Fibroblast of skin of right quadriceps (primary cell): ENCODE measurements at places on chromosomes 4 and X.
A peak's percentile ranks its signal among the peaks of the same experiment; 100 is the strongest.

GRCh38 chrX:70041993-70042392 is 7.7 kb downstream of the AWAT2 start:
- no peak for DNase-seq

DNA sequence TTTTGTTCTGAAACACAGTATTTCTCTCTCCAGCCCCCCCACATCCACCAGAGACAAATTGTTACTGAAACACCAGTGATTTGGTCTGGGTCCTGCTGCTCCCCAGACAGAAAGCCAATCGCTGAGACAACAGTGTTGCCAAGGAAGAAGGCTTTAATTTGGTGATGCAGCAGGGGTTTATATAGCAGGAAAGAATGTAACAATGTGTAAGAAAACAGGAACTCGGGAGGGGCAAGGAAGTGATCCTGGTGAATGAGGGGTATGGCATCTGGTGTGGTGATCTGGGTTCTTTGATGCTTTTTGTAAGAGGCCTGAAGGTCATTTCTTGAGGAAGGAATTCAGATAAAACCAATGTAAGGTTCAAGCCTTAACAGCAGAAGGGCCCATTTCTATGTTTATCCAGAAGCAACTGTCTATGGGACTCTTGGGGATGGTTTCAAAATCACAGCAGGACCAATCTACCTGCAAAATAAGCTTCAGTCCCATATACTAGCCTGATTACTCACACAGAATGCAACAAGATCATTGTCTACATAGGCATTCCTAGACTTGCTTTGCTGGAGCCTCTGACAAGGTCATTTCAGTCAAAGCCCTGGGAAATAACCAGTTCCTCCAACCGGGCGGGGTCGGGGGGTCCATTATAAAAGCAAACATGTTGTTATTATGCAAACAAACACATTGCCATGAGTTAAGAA is 445.2 kb upstream of the ZFP42 start:
- DNase-seq: peak; percentile 35

DNA sequence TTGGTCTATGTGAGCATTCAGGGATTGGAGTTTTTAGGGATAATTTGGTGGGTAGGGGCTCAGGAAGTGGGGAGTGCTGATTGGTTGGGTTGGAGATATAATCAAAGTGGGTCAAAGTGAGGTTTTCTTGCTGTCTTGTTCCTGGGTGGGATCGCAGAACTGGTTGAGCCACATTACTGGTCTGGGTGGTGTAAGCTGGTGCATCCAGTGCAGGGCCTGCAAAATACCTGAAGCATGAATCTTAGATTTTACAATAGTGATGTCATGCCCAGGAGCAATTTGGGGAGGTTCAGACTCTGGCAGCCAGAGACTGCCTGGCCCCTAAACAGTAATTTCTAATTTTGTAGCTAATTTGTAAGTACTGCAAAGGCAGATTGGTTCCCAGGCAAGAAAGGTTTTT is 665.6 kb upstream of the PRKX start:
- DNase-seq: no peak

DNA sequence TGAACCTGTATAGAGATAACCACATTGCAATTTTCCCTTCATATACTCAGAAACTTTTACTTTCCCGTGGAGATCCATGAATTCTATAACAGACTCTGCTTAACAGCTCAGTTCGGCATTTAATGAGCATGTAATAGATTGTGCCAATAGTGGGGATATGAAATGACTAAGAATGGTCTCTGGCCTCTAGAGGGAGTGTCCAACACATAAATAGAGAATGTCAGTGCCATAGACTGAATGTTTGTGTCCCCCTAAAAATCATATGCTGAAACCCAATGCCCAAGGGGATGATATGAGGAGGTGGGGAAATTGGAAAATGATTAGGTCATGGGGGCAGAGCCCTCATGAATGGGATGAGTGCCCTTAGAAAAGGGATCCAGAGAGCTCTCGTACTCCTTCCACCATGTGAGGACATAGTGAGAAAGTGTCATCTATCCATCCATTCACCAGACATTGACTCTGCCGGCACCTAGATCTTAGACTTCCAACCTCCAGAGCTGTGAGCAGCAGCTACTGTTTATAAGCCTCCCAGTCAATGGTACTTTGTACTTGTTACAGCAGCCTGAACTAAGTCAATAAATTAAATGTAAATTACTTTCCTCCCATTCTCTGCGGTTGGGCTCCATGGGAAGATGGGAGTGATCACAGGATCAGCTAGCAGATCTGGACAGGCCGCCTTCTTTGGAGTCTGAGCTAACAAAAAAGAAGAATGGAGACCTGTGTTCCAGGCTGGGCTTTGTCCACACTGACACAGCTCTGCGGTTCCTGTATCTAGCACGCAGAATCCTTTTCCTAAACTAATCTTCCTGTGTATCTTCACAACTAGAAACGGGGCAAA is 28.1 kb upstream of the HPSE start:
- DNase-seq: peak; percentile 34

- peak; percentile 75 for DNase-seq
Observed at GRCh38 chr4:147547314-147548056, 66.6 kb downstream of the EDNRA start.

GRCh38 chr4:168398589-168398988 is 80.0 kb upstream of the DDX60 start:
- DNase-seq: no peak
